ENCODE measurements at places on chromosomes 16 and 17.

DNA sequence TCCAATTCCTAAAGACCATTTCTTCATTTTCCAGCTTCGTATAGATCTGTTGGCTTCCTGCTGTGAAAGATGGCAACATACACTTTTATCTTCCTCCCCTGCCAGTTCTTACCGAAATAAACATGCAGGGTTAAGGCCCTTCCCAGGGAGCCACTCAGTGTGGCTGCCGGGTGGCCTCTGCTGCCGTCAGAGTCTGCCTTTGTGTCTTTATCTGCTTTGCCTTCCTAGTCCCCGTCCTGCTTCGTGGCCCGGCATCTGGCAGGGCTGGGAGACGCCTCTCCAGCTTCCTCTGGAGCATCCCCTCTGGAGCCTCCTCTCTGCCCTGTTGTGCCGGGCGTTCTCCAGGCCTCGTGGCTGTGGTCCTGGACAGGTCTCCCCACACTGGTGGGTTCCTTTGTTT is 30.3 kb upstream of the CAPN15 start:
- no peak for DNase-seq

- DNase-seq, result no peak
These were observed 4.7 kb upstream of the TBX21 start for GRCh38 chr17:47728214-47728877.

- DNase-seq, result no peak
These were observed 332.7 kb downstream of the ZFHX3 start for GRCh38 chr16:72715267-72715666.

DNA sequence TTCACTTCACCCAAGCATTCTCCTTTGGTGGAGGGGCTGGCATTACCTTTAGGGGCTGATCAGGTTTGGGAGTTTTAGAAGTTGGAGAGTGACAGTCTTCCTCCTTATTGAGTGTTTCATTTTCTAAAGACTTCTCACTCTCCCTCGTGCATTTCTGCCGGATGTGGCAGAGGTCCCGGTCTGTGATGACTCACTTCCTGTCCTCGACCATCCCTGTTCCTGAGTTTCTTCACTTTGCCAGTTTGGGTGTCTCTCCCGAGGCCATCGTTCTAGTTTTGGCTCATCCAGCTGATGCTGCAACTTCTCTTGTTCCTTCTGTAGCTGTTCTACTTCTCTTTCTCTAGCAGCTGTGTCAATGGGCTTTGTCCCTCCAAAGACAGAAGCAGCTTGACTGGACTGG is 104.3 kb downstream of the PHKB start:
- DNase-seq, result no peak

DNA sequence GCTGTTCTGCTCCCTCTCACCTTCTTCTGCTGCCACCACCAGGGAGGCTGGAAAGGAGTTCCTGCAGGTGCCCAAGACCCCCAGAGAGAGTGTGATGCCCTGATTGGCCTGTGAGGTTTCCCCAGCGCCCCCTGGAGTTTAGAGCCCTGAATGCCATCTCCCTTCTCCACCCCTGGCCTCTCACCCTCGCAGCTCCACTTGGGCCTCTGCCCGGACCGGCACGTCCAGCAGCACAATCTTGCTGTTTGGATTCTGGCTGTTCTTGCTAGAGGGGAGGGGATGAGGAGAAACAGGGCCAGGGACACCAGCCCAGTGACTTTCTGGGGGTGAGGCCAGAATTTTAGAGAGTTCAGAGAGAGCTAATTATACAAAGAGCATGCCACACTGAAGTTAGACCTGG is 12.5 kb upstream of the FAM171A2 start:
- DNase-seq, result no peak

DNA sequence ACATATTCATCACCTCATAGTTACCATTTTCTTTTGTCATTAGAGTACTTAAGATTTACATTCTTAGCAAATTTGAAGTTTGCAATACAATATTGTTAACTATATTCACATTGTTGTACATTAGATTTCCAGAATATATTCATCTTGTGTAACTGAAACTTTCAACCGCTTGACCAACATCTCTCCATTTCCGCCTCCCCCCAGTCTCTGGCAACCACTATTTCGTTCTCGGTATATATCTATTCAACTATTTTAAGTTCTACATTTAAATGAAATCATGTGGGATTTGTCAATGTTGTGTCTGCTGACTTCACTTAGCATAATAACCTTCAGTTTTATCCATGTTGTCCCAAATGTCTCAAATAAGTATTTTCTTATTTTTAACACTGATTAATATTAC is 274.5 kb upstream of the KIF2B start:
- no peak for DNase-seq

GRCh38 chr17:1737531-1738291 is 5.0 kb upstream of the SERPINF2 start:
- DNase-seq, result no peak

- no peak for DNase-seq
These were observed 15.3 kb downstream of the KLHL36 start for GRCh38 chr16:84663433-84664101.

DNA sequence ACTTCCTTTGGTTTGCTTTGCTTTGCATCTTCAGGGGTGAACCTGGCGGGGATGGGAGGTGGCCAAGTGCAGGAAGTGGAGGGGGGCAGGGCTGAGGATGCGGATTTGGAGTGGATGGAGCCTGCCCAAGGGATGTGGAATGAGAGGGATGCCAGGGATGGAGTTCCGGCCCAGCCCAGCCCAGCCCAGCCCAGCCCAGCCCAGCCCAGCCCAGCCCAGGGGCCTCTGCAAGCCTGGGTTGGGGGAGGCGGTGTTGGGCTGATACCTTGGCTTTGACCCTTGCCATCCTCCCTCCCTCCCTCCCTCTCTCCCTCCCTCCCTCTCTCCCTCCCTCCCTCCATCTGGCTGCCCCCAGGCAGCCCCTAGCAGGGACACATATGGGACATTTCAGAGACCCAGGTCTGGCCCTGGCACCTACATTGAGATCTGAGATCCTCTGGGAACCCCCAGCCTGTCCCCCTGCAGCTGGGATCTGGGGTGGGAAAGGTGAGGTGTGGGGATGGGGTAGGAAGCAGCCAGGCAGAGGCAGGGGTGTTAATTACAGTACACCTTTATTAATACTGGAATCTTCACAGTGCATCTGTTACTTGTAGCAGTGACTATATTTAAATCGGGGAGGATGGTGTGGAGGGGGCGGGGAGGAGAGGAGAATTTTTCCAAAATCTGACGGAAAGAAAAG is 14.5 kb downstream of the IL34 start:
- DNase-seq, result no peak

GRCh38 chr17:41393826-41394225 is 3.6 kb downstream of the KRT31 start:
- no peak for DNase-seq

DNA sequence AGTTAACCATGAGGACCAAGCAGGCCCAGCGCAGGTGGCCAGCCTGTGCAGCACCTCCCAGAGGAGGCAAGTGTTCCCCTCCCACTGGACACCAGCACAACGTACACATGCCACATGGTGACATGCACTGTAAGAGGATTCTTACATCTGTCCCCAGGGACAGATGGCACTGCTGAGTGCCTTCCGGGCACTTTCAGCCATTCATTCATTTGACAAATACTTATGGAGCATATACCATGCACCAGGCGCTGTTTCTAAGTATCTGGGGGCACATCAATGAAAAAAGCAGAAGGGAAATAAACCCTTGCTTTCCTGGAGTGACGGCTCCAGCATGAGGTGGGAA is 79.6 kb downstream of the GAS7 start:
- DNase-seq, result no peak

All from NCI-H2029 treated with DMSO at 0.1 percent for 48 hours (cell line).